ENCODE measurements at places on chromosomes 7 and 10.

DNA sequence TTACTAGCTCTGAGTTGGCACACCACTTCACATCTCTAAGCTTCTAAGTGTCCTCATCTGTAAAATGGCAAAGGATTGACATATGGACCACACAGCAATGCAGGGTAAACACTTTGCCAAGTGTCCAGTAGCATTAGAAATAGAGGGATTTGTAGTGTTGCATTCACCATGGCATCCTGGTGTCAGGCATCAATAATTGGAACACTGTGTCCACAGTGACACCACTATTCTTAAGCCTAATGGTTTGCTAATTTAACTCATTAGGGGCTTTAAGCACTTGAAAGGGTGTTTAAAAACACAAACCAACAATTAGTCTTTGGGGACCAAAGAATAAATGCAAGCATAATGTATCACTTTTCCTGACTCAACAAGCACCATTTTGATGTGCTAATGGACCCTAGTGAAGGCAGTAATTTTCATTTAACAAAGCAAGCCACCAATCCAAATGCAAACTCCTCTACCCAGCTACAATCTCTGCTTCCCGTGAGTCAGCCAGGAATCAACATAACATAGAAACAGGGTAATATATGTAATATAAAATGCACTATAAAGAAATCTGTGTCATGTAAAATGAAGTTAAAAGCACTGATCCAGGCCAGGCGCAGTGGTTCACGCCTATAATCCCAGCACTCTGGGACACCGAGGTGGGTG is 75.9 kb downstream of the FAM204A start:
- no peak for DNase-seq

DNA sequence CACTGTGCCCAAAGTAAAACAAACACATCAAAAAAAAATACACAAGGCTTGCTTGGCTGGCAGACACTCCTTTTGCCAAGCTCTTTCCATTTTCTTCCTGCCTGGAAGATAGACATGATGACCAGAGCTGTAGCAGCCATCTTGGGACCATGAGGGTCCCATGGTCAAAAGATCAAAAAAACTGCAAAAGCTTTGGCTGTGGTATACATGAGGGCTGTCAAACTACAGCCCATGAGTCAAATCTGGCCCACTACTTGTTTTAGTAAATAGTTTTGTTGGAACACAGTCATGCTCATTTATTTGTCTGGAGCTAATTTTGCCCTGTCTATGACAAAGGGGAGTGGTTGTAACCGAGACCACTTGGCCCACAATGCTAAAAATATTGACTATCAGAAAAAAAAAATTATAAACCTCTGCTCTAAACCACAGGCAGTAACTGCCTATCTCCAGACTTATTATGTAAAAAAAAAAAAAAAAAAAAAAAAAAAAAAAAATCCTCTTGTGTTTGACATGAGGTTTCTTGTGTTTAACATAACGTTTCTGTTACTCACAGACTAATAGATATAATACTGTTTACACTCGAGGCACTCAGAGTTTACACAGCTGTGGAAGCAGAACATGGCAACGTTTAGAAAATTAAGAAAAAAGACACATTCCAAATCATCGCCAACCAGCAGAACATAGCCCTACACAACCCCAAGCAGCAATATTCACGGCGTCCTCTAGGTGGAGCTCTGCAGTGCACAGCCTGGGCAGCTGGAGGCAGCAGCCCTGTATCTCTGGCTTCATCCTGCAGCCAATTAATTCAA is 36.9 kb downstream of the ASB13 start:
- peak; percentile 54 for DNase-seq

DNA sequence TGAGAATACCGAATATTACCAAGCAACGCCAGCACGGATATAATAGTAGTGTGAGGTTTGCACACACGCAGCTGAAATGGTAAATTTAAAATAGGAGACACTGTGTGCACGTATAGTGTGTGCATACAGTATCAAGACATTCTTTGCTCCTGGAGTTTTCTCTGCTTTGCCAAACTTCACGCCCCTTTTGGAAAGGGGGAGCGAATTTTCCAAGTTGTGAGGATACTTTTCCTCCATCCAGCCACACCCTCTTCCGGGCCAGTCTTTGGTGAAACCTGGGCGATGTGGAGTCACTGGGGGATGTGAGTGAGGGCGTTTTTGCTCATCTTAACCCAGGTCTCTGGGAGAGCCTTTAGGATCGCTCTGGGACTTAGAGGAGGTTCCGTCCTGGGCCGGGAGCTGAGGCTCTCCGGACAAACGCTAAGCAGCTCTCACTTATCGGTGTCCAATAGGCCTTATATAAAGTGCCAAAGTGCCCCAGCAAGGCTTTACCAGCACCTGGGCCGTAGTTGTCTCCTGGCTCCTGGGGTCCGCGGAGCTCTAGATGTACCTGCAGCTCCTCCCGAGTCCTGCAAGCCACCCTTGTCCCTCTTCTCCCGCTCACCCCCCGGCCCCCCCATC is 160.0 kb upstream of the MKI67 start:
- no peak for DNase-seq

- DNase-seq, result no peak
Observed at GRCh38 chr7:124030964-124031363, 1.9 kb downstream of the TMEM229A start.

GRCh38 chr7:140698477-140698876 is 2.0 kb downstream of the NDUFB2 start:
- DNase-seq, result no peak

DNA sequence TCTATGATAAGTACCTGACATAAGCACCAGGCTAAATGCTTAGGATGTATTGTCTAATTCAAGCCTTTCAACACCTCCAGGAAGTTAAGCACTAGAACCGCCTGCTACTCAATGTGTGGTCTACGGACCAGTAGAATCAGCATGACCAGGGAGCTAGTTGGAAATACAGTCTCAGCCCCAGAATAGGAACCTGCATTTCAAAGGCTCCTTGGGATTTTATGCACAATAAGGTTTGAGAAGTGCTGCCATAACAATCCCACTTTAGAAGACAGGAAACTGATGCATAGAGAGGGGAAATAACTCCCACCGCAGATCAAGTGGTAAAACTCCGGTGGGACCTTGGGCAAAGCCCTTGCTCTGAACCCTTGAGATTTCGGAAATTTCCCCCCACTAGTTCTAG is 8.8 kb upstream of the DUSP5 start:
- no peak for DNase-seq

Measured in NCI-H1092 (cell line).